Stimulated activated CD4-positive, alpha-beta T cell treated with anti-CD3 and anti-CD28 coated beads, Interleukin-4, amount 100 ng/mL, for 48 hours (primary cell): ENCODE measurements at places on chromosomes 5 and 9.

DNA sequence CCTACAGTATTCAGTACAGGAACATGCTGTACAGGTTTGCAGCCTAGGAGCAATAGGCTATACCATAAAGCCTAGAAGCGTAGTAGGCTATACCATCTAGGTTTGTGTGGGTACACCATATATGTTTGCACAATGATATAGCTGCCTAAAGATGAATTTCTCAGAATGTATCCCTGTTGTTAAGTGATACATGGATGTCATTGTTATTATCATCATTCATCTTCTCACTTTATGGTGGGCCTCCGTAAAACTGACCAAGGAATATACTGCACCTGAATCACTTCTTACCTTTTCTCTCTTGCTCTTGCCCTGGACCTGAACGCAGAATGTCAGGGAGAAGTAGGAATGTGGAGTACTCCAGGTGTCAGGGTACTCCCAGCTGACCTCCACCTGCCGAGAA lies 11.8 kb downstream of the IL12B start:
- DNase-seq, result no peak

GRCh38 chr5:173303878-173304590 lies 24.2 kb downstream of the STC2 start:
- DNase-seq, result no peak

GRCh38 chr9:95506678-95507463 lies 9.9 kb downstream of the PTCH1 start:
- no peak for DNase-seq

- DNase-seq, result no peak
Observed at GRCh38 chr9:14434971-14435718, 121.2 kb upstream of the NFIB start.

GRCh38 chr9:33165263-33166151 lies 1.6 kb downstream of the B4GALT1 start:
- DNase-seq, result no peak
